Stimulated activated CD8-positive, alpha-beta memory T cell treated with anti-CD3 and anti-CD28 coated beads, Interleukin-7, amount 100 ng/mL, for 1 hour (primary cell): ENCODE measurements at places on chromosomes 7 and 10.

GRCh38 chr7:117706210-117706609, 167.0 kb downstream of the CTTNBP2 start:
- no peak for DNase-seq

DNA sequence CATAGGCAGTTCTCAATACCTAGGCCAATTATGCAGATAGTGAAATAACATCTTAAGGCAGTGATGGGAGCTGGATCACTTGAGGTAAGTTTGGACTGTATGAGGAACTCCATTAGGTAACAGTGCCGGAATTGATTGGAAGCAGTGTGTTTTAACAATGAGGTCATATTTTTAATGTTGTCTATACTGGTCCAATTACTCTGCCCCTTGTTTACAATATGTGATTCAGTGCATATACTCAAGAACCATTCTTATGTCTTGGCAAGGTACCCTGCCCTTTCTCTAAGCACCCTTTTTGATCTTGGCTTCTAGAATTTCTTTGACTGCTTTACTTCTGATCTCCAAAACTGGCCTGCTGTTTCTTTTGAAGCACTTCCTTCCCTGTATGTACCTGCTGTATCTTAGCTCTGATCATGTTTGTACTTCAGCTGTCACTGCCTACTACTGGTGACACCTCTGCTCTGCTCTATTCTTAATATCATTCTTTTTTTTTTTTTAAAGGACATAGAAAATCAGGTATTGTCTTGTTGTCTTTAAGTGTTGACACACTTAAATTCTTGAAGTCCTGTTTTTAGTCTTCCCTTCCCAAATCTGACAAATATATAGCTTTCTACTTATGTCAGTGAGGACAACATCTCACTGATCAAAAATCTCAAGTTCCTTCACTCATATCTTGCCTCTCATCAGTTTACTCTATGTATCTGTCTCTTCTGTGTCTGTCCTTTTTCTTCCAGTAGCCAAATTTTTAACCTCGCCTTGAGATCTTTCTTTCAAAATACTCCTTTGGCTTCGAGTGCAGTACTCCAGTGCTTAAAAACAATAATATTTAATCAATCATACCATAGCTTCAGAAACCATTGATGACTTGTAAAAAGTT, 46.4 kb upstream of the RPA3 start:
- no peak for DNase-seq

DNA sequence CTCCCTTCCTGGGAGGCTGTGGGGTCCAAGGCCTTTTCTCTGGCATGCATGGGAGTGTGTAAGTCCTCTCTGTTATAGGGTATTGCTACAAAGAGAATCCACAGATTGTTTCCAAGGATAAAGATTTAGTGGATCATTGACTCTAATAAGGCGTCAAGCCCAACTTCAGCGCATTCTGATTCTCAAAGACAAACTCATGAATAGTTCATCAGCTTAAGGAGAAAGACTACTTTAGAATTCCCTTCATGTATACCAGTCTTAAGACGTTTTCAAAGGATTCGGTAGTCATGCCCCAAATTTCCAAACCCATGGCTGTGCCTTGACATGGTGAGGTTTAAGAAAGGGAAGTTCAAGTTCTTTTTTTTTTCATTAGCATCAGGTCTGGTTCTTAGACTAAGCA, 46.6 kb upstream of the ABLIM1 start:
- no peak for DNase-seq

GRCh38 chr7:142024547-142024946, 28.9 kb downstream of the MGAM start:
- no peak for DNase-seq

- no peak for DNase-seq
Measured at GRCh38 chr7:16061630-16062029, 359.7 kb downstream of the CRPPA start.

DNA sequence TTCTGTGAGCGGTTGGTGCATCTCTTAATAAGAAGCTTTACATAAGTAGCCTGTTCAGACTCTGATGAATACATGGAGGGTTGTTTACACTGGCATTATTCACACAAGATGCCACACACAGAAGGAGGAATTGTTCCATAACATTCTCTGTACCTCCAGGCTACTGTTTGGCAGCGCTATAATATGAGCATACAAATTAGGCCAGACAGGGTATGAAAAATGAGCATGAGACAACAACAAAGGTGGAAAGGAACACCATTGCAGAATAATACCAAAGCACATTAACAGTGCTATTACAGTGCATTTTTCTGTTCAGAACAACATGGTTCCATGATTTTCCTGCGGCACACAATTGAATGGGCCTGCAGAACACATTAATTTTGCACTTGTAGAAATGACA, 417.2 kb upstream of the C7orf33 start:
- no peak for DNase-seq

GRCh38 chr10:125707541-125708468, 11.7 kb upstream of the EDRF1 start:
- no peak for DNase-seq

DNA sequence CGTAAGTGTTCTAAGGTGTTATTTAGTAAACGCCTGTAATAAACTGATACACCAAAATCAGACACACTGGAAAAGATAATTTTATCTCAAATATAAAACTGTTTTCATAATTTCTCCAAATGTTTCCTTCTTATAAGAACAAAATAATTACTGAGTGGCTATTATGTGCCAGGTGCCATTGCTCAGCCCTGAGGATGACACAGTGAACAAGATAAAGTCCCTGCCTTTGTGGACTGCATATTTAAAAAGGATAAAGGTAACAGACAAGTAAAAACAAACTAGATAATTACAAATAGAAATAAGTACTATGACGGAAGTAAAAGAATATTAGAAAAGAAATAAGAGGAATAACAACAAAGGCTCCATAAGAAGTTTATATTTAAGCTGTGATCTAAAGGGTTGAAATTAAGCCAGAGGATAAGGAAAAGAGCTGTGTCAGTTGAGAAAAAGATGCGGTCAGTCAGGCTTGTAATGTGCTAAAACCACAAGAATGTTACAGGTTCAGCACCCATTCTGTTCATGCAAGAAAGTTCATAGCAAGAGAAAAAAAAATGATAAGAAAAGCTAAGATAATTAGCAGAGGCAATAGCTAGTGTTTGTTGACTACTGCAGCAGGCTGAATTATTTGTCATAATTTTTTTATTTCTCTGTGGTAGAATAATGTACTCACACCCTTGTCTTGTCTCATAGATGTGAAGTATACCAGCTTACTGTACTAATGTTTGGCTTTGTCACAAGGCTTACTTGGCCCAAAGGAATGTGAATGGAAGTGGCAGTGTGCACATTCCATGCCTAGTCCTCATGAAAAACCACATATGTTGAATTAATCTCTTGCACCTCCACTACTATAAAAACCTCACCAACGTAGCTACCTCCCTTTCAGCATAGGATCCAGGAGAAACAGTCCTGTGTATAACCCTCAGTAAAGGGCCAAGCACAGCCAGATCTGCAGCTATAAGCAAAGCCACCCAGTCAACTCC, 75.1 kb downstream of the CRPPA start:
- DNase-seq, result no peak

DNA sequence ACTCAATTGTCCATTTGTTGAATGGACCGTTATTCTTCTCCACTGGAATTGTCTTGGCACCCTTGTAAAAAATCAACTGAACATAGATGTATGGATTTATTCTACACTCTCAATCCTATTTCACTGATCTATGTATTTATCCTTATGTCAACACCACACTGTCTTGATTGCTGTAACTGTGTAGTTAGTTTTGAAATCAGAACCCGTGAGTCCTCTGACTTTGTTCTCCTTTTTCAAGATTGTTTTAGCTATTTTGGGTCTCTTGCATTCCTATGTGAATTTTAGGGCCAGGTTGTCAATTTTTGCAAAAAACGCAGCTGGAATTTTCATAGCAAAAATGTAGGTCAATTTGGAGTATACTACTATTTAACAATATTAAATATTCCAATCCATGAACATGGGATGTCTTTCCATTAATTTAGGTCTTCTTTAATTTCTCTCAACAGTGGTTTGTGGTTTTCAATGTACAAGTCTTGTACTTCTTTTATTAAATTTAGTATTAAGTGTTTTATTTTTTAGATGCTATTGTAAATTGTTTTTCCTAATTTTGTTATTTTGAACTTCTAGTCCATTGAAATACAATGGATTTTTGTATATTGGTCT, 10.0 kb downstream of the CAMK2B start:
- DNase-seq, result no peak

DNA sequence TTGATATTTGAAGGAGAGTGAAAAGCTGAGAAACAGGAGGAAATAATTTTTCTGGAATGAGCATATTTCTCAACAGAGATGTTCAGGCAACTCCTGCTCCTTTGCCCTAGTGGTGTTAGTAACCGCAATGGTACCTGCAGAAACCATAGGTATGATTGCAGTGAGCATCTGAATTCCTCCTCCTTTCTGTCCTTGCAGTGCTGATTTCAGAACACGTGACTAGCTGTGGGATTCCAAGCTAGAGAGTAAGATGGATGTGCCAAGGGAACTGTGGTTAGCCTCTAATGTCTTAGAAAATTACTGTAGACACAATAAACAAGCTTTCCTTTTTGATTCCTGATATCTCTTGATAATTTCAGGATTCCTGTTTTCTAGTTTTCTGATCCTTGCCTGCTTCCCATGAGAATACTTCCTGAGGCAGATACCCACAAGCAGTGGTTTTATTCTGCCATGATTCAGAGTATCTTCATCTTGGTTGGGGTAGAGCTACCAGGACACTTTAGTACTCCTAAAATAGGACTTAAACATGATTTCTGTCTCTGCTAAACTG, 27.5 kb downstream of the LRGUK start:
- DNase-seq, result no peak

DNA sequence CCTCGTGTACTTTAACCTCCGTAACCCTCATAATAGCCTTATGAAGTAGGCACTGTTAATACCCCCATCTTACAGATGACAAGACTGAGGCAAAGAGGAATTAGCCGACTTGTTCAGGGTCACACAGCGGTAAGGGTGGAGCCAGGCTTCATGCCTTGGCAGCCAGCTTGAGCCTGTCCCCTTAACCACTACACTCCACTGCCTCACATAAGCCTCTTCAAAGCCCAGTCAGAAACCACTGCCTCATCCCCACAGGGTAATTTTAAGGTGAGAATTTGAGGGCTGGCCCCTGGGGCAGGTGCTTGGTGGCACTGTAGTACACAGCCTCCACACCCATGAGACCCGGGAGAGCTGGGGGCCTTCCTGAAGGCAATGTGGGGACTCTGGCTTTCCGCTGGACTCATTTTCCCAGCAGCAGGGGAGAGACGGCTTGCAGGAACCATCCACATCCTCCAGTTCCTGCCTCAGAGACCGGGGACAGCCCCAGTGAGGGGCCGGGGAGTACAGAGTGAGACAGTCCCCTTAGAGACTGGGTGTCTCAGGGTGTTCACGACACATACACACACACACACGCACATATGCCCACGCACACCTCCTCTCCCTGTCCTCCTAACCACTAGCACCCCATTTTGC, 7.6 kb upstream of the C10orf105 start:
- no peak for DNase-seq

DNA sequence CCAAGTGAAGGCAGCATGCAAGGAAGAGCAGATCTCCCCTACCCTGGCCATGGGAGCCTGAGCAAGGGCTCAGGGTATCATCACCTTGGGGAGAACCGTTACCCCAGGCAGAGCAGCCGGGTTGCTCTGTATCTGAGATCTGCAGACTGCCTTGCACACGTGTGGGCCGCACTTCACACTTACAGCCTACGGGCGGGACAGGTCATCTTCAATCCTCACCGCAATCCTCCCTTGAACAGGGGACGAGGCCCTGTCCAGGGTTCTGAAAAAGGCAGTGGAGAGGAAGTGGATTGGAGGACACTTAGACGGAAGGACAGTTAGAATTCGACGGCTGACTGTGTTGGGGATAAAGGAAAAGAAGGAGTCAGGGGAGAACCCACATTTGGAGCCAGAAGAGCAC, 51.4 kb downstream of the NPS start:
- no peak for DNase-seq

DNA sequence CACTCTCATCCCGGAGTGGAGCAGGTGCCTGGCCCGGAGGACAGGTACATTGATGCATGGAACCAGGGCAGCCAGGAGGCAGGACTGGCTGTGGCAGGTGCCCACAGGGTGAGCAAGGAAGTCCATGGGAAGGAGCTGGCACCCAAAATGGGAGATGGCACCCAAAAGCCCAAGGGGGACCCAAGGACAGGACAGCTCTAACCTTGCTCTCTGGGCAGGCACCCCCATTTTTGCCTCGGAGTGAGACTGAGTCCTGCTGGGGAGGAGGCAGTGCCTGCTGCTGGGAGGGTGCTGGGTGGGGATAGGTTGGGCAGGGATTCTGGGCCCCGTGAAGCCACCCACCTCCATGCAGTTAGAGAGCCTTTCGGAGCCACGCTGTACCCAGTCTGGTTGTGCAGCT, 234.5 kb downstream of the TCERG1L start:
- DNase-seq, result no peak

DNA sequence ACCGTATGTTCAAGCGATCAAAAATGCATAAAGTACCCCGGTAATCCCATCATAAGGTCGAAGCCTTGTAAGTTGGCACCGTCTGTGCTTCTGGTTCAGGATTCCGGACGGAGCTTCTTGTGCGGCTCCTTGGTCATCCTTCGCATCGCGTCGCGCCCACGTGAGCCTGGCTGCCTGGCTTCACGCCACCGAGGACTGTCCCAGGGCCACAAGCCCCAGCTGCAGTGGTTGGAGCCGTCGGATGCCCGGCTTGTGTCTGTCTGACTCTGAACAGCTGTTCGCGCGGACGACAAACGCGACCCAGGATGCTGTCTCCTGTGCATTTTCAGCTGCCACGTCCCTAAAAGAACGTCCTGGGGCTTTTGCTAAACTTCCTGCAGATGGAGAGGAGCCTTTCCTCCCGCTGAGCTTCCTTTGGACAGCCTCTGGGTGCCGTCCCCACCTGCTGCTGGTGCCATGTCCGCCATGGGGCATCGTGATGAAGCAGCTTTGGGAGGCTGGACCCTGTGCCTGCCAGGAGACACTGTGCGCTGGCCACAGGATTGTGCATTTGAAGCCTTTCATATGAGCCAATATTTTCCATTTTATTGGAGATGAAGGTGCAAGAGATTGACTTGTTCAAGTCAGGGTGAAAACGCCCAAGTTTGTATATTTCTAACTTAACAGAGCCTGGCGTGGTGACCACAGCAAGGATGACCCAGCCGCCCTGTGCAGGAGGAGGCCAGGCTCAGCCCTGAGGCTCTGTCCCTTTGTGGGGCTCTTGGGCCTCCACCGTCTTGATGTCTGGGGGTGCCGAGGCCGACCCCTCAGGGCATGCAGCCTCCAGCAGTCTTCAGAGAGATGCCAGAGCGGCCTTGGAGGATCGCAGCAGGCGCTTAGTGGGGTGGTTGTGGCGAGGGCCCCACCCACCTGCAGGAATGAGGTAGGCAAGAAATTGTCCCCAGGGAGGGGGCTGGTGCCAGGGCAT, 6.7 kb upstream of the JAKMIP3 start:
- DNase-seq, result no peak
